ENCODE measurements at places on chromosomes 2 and 18. TPM values are rescaled to one million over a fixed set of nuclear protein-coding genes. Genes with fewer than 3 reads are reported as not detected.

- DNase-seq = no peak
Observed at GRCh38 chr2:212416086-212416485, 122.5 kb downstream of the ERBB4 start.

GRCh38 chr2:74387346-74387745, 7.2 kb upstream of the DCTN1 start:
- DNase-seq = no peak

MERTK gene
- polyA plus RNA-seq = 17.0 TPM

- no peak for DNase-seq
Observed at GRCh38 chr2:52659546-52659945, 1108.1 kb upstream of the CHAC2 start.

GRCh38 chr2:230944123-230944653, 19.1 kb upstream of the GPR55 start:
- DNase-seq = no peak

GRCh38 chr2:6412533-6413091, 453.1 kb downstream of the CMPK2 start:
- no peak for DNase-seq

SPDYA gene
- 2.1 TPM for polyA plus RNA-seq

GRCh38 chr18:24991141-24992060, 360.6 kb downstream of the ZNF521 start:
- DNase-seq = no peak

COL4A3 gene
- 47.1 TPM for polyA plus RNA-seq

DCAF17 gene
- 21.7 TPM for polyA plus RNA-seq

RND3 gene
- 44.5 TPM for polyA plus RNA-seq

DNA sequence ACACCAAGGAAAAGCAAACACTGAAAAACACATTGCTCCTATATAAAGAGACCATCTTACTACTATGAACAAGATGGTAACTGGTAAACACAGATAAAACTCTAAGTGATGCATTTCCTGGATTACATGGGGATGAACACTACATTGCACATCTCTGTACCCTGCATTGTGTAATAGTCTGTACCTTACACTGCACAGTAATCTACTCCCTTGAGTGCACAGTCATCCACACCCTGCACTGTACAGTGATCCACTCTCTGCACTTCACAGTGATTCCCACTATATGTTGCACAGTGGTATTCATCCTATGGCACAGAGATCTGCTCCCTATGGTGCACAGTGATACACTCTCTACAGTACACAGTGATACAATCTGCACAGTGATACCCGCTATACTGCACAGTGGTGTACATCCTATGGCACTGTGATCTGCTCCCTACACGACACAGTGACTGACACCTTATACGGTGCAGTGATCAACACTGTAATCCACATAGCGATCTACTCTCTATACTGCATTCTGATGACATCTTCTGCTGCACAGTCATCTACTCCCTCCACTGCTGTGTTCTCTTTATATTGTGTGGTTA, 462.2 kb upstream of the RGPD4 start:
- no peak for DNase-seq

C2orf15 gene
- polyA plus RNA-seq = 12.3 TPM

GRCh38 chr2:220892018-220892634, 680.0 kb downstream of the EPHA4 start:
- no peak for DNase-seq

CCDC88A gene
- polyA plus RNA-seq = 67.8 TPM

WNT10A gene
- polyA plus RNA-seq = 0.67 TPM

- DNase-seq = no peak
Observed at GRCh38 chr2:43097644-43098408, 128.6 kb downstream of the ZFP36L2 start.

- DNase-seq = no peak
Observed at GRCh38 chr18:38421872-38422615, 856.4 kb upstream of the CELF4 start.

- no peak for DNase-seq
Observed at GRCh38 chr2:15155959-15156574, 405.1 kb downstream of the NBAS start.

INHA gene
- polyA plus RNA-seq = 5.1 TPM

TPO gene
- polyA plus RNA-seq = 0.06 TPM

DNA sequence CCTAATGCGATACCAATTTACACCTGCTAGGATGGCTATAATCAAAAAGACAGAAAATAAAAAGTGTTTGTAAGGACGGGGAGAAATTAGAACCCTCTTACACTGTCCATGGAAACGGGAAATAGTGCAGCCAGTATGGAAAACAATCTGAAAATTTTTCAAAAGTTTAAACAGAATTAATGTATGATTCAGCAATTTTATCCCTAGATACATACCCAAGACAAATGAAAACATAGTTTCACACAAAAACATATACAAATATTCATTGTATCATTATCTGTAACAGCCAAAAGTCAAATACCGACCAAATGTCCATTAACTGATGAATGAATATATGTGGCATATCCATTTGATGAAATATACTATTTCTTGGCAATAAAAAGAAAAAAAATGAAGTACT, 313.5 kb upstream of the GYPC start:
- no peak for DNase-seq

DNA sequence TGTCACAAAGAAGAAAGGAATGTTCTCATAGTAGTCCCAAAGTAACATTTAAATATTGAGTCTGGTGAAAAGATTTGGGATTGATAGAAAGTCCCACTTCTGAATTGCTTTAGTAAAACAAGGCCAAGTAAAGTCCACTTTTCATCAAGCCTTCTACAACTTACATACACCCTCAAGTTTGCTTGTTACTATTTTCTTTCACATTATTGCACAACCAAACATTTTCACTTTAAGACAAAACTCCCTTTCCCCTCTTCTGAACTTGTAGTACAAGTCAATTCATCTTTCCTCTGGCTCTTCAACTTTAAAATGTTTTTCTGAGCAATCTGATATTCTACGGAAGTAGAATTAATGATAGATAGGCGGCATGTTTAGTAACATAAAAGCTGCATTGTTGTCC, 11.0 kb downstream of the MAIP1 start:
- DNase-seq = no peak

GRCh38 chr2:46299365-46300263, 2.4 kb downstream of the EPAS1 start:
- peak; percentile 33 for DNase-seq

DNA sequence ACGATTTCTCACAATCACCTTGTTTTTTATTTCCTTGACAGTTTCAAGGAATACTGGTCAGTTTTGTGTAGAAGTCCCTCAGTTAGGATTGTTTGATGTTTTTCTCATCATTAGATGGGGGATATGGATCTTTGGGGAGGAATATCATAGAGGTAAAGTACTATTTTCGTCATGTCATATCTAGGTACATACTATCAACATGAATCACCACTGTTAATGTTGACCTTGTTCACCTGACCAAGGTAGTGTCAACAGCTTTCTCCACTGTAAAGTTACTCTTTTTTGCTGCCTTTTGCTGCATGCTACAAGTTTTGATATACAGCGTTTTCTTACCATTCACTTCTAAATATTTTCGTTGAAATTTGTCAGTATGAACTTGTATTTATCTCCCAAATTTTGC, 32.7 kb downstream of the NLRC4 start:
- no peak for DNase-seq

GRCh38 chr2:5409898-5410381, 282.2 kb upstream of the SOX11 start:
- DNase-seq = no peak

GRCh38 chr18:26225022-26225693, 1.1 kb upstream of the TAF4B start:
- no peak for DNase-seq

DNA sequence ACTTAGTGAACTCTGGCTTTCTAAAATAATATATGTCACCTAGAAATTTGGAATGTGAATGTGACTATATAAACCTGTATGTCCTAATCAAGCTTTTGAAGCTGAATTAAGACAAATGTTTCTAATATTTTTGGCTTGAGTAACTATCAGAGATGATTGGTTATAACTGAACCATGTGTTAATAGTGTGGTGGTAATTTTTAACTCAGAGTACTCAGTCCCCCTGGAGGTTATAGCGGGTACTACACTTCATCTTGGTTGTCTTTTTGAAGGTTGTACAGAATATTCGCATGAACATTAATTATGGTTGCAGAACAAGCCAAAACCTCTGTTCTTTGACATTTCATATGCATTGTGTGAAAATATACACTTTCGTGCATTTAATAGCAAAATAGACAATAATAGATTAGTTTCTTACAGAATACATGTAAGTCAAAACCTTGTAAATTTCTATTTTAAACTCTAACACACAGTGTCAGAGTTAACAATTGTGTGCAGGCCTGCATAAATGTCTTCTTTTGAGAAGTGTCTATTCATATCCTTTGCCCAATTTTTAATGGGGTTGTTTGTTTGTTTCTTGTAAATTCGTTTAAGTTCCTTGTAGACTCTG, 86.0 kb downstream of the OSBPL6 start:
- no peak for DNase-seq

DYNAP gene
- polyA plus RNA-seq = not detected

SLC4A5 gene
- polyA plus RNA-seq = 4.8 TPM

GRCh38 chr2:144358374-144358964, 161.4 kb downstream of the ZEB2 start:
- no peak for DNase-seq

DNA sequence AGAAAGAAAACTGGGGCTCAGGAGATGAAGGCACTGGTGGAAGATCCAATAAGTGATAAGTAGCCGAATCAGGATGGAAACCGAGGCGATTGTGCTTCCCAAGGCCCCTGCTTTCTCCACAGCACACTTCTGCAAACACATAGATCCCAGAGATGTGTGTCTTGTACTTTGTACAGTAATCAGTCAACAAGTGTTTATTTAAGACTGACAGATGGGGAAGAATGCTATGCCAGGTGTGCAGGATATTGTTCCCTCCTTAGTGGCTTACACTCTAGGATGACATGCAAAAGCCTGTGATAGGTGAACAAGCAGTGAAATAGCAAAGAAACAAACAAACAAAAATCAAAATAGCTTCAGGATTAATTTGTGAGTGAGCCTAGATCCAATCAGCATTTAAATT, 116.6 kb downstream of the ACTR3 start:
- no peak for DNase-seq

DNA sequence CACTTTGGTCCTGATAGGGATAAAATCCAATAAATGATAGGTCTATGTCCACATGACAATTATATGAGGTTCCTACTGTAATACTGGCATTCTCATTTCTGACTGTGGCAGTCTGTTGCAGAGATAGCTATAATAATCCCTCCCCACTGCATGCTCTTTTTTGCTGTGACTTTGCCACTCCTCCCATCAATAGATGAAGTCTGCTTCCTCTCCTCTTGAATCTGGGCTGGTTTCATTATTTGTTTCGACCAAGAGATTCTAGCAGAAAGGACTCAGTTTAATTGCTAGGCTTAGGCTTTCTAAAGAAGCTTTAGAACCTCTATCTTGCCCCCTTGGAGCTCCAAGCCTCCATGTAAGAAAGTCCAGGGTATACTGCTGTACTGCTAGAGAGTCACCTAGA, 23.3 kb upstream of the CREB1 start:
- DNase-seq = no peak

DNA sequence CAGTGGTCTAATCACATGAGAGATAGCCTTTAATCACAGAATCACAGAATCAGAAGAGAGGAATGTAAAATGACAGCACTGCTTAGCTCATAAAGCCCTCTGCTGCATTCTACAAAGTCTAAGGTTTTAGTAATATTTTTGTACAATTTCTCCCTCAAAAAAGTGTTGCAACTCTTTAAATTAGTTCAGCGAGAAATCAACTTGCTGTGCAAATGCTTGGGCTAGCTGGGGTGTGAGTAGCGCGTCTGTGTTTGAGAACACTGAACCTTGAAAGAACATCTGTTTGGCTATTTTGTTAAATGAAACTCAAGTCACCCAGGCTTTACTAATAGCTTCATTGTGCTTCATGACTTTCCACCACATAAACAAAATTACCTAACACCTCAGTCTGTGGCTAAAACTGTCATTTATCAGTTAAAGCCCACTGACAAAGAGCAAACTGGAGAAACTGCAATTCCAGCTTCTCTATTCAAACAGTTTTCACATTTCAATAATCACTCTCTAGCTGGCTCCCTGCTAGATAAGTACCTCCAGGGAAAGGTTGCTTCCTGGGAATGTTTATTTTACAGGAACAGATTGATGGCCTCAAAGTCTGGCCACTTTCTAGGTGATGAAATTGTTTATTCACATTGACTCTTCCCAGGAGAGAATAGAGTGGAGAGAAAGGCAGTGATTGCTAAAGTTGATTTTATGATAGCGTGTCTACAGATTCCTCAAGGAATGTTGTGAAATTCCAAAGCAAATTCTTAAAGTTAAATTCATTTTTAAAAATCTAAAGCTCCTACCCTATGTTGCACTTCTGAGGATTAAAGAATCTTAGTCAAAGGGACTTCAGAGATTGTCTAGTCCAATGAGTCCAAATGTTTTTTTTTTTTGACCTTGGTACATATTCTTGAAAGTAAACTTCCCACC, 36.0 kb upstream of the STAT1 start:
- DNase-seq = peak; percentile 24

CYS1 gene
- polyA plus RNA-seq = 108 TPM

DNA sequence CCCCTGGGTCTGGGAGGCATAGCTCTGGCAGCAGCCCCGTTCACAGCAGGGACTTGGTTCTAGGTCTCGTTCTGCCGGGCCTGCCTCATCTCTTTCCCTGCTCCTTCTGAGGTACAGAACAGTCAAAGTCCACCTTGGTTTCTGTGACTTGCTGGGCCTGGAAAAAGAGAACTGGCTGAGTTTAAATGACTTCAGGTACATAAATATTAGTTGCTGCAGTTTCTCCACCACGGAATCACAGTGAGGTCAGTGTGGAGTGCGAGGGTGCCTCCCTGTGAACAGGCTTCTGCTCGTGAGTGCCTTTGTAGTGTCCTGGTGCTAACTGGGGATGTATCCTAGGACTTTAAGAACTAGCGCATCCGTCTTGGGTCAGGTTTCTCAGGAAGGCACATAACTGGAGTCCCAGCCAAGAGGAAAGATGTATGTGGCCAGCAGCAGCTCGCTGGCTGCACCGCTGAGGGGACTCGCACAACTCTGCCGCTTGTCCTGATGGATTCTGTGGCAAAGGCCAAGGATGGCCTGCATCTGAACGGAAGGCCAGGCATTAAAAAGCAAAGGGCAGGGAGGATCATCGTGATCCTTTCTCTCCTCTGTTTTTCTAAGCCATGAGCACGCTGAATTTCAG, 188.6 kb downstream of the SH3RF3 start:
- DNase-seq = peak; percentile 41

DNA sequence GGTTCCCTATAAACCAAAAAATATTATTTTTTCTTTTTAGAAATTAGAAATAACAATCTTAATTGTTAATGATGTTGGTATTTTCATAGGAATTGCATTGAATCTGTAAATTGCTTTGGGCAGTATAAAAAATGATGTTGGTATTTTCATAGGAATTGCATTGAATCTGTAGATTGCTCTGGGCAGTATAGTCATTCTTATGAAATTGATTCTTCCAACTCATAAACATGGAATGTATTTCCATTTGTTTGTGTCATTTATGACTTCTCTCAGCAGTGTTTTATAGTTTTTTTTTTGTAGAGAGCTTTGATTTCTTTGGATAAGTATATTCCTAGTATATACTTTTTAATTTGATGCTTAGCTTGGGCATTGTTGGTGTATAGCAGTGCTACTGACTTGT, 82.0 kb upstream of the NT5C1B start:
- DNase-seq = no peak
